ENCODE measurements at places on chromosomes 5 and 9. TPM values are rescaled to one million over a fixed set of nuclear protein-coding genes. Genes with fewer than 3 reads are reported as not detected.

DNA sequence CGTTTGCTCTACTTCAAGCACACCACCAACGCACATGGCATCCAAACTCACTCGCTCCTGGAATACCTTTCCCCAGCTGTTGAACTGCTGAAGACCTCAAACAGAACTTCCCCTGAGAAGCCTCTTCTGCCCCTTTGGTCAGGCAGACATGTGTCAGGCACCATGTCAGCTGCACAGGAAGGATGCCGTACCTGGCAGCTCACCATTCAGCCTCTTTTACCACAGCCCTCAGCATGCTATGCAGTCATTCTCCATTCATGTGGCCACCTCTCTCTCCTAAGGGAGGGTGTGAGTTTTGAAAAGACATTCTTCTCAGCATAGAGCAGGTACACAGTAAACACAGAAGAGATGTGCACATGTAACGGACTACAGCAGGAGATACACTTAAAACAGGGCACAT lies 14.2 kb downstream of the IL4 start:
- H3K36me3 ChIP-seq, result no peaks in the 10 kb centered on the region
- no peak for DNase-seq
- H3K27ac ChIP-seq, result no peak overlapping the region
- no peak overlapping the region for H3K4me3 ChIP-seq

DNA sequence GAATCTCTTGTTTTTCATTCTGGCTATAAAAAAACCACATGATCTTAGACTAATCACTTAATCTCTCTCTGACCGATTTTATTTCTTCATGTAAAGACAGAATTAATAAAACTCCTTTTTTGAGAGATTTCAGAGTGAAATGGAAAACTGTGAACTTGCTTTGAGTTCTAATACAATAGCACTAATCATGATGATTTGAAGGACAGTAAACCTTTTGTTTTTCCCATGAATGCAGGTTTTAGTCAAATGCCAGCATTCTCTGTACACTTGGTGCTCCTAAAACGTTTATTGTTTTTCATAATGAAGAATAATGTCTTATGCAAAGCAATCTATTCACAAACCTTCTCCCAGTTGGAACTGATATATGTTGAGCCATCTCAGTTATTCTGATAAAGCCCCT lies 86.8 kb downstream of the SLC24A2 start:
- no peaks in the 10 kb centered on the region for H3K36me3 ChIP-seq
- no peaks in the 10 kb centered on the region for H3K4me1 ChIP-seq
- H3K4me3 ChIP-seq, result no peak overlapping the region
- no peak for DNase-seq
- no peak overlapping the region for H3K27ac ChIP-seq

DNA sequence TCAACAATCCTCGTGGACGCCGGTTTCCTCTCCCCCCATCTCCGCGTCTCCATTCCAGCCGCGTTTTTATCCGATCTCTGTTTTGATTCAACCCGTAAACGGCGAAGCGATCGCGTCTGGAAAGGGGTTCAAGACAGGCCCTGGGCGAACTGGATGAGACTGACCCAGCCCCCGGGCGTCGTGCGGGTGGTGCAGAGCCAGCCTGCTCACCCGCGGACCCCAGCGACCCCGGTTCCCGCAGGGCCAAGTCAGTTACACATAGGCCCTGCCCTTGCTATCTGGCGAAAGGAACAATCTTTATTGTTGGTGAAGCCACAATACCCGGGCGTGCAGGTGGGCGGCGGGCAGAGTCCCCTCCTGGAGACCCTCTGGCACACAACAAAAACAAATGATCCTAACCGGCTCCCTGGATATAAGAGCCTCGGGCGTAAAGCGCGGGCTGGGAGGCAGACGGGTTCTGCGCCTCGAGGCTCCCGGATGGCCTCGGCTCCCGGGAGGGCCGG lies 1.8 kb downstream of the TLX3 start:
- no peak for DNase-seq
- no peak overlapping the region for H3K27ac ChIP-seq
- H3K4me3 ChIP-seq, result no peak overlapping the region
- no peaks in the 10 kb centered on the region for H3K36me3 ChIP-seq

GRCh38 chr5:146888351-146888978 lies 9.9 kb upstream of the PPP2R2B start:
- H3K27me3 ChIP-seq, result no peaks in the 10 kb centered on the region
- H3K36me3 ChIP-seq, result no peaks in the 10 kb centered on the region
- no peaks in the 10 kb centered on the region for H3K4me1 ChIP-seq
- H3K4me3 ChIP-seq, result no peak overlapping the region
- DNase-seq, result no peak
- no peak overlapping the region for H3K27ac ChIP-seq

DNA sequence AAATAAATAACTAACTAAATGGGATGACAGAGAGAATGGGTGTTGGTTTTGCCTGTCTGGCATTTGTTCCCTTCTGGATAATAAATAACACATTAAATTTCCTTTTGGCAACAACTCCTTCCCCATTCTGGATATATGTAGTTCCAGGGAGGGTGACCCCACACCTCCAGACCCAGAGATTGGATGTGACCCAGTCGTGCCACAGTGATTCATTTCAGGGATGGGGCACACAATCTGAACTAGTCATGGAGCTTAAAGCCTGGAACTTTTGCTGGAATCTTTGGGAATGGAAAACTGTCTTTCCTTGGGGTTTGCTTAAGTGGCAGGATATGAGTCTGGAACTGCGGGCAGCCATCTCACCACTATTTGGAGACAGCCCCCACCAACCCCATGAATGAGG lies 11.3 kb downstream of the KLF9 start:
- DNase-seq, result no peak
- no peaks in the 10 kb centered on the region for H3K27me3 ChIP-seq
- H3K4me1 ChIP-seq, result no peaks in the 10 kb centered on the region
- no peak overlapping the region for H3K4me3 ChIP-seq

DNA sequence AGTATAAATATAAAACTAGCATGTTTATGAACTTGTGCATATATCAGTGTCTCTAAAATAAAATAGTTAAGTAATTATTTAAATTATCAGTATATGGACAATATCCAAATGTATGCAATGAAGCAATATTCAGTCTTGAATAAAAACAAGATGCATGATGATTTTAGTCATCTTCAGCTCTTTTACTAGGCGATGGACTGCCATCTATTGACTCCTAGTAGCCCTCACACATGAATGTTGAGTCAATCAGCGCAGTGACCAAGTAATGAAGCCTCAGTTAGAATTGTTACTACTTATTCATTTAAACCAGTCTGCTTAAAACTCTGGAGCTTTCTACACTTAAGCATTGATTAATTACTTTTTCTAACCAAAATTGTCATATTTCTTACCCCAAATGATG lies 92.9 kb upstream of the GRHPR start:
- no peak overlapping the region for H3K4me3 ChIP-seq
- no peaks in the 10 kb centered on the region for H3K27me3 ChIP-seq
- H3K27ac ChIP-seq, result no peak overlapping the region
- DNase-seq, result no peak
- no peaks in the 10 kb centered on the region for H3K36me3 ChIP-seq

- no peak for DNase-seq
- H3K4me3 ChIP-seq, result no peak overlapping the region
- H3K4me1 ChIP-seq, result peaks cover 18% of the 10 kb centered on the region
- no peak overlapping the region for H3K27ac ChIP-seq
These were observed 2.3 kb downstream of the POMT1 start for GRCh38 chr9:131505012-131505411.

DNA sequence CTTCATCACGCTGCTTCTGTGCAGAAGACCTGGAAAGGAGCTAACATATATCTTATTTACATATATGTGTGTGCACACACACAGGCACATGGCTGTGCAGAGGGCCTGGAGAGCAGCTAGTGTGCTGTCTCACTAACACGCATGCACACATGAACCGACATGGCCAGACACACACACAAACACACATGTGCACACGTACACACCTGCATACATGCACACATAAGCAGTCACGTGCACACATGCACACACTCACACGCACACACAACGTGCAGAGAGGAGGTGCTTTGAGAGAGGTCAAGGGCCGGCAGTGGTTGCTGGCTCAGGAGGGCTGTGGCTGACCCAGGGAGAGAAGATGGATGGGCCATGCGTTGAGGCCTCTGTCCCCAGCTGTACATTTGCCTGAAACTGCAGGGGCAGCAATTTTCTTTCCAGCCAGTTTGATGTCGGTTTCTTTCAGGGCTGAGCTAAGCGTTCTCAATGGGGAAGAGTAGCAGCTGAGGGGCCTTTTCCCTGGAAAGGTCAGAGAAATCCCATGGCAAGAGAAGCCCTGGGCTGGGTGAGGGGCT lies 66.7 kb downstream of the OLFM1 start:
- H3K36me3 ChIP-seq, result no peaks in the 10 kb centered on the region
- peaks cover 6% of the 10 kb centered on the region for H3K27me3 ChIP-seq
- no peak overlapping the region for H3K27ac ChIP-seq
- no peak overlapping the region for H3K4me3 ChIP-seq
- H3K4me1 ChIP-seq, result no peaks in the 10 kb centered on the region
- DNase-seq, result no peak

- H3K36me3 ChIP-seq, result no peaks in the 10 kb centered on the region
- H3K27ac ChIP-seq, result no peak overlapping the region
- no peaks in the 10 kb centered on the region for H3K4me1 ChIP-seq
- H3K4me3 ChIP-seq, result no peak overlapping the region
These were observed 17.6 kb upstream of the CDKN2B start for GRCh38 chr9:22026696-22027095.

DNA sequence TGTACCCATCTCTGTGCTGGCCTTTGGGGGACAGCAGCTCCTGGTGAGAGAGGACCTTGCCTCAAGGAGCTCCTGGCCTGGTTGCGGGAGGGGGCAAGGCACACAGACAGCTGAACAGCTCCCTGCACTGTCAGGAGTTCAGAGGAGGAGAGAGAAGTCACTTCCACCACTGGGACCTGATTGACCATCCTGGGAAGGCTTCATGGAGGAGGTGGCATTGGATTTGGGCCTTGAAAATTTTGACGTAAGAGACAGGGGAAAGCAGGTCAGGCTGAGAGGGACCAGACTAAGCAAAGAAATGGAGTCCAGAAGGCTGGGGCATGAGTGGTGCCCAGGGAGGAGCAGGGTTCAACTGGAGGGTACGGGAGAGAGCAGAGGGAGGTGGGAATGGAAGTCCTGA lies 20.3 kb upstream of the DAB2IP start:
- no peaks in the 10 kb centered on the region for H3K27me3 ChIP-seq
- no peaks in the 10 kb centered on the region for H3K4me1 ChIP-seq
- no peaks in the 10 kb centered on the region for H3K36me3 ChIP-seq
- H3K27ac ChIP-seq, result no peak overlapping the region

GRCh38 chr9:91146391-91147019 lies 215.2 kb downstream of the AUH start:
- DNase-seq, result no peak
- H3K27ac ChIP-seq, result no peak overlapping the region
- H3K4me1 ChIP-seq, result no peaks in the 10 kb centered on the region
- no peaks in the 10 kb centered on the region for H3K36me3 ChIP-seq

DNA sequence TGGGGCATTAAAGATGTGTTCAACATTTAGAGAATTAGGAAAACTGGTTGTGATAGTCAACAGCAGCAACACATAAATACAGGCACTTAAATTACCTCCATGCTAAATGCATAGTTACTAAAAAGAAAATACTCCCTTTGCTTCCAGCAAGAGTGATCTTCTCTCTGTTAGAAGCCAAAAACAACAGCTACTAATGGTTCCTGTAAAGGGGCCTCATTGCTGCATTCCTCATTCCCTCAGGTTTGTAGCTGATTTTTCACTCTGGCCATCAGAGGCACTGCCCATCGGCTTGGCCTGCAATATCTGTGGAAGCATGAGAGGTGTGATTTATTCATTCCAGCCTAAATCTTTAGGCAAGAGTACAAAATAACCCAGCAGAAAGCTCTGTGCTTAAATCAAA lies 466.0 kb upstream of the ADAMTS16 start:
- no peak overlapping the region for H3K27ac ChIP-seq
- H3K4me3 ChIP-seq, result no peak overlapping the region
- H3K27me3 ChIP-seq, result no peaks in the 10 kb centered on the region
- H3K36me3 ChIP-seq, result no peaks in the 10 kb centered on the region
- no peaks in the 10 kb centered on the region for H3K4me1 ChIP-seq

DNA sequence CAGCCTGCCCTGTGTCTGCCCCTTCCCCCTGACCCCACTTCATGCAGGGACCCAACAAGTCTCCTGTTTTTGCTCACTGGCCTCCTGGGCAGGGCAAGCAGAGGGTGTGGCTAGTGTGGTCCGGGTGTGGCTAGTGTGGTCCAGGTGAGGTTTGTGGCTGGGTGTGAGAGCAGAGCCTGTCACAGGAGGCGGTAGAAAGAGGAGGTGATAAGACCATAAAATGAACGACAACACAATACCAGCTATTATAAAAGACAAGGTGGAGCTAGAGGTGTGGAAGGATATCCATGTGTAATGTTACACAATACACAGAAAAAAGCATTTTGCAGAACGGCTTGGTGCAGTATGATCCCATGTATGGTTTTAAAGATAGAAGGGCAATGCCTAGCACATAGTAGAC lies 23.3 kb downstream of the SPRY4 start:
- no peaks in the 10 kb centered on the region for H3K4me1 ChIP-seq
- no peaks in the 10 kb centered on the region for H3K27me3 ChIP-seq
- no peaks in the 10 kb centered on the region for H3K36me3 ChIP-seq
- H3K27ac ChIP-seq, result no peak overlapping the region
- no peak for DNase-seq

DNA sequence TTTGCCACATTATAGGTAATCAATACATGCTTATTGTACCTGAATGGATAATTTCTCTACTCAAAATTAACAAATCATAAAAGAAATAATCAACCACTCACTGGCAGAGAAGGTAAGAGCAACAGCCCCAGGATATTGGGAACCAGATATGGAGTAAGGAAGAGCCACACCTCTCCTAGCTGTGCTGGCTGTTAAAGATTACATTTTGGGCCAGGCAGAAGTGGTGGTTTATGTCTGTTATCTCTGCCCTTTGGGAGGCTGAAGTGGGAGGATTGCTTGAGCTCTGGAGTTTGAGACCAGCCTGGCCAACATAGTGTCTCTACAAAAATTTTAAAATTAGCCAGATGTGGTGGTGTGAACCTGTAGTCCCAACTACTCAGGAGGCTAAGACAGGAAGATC lies 56.4 kb downstream of the BHMT start:
- H3K27me3 ChIP-seq, result no peaks in the 10 kb centered on the region
- H3K36me3 ChIP-seq, result no peaks in the 10 kb centered on the region
- DNase-seq, result no peak
- no peaks in the 10 kb centered on the region for H3K4me1 ChIP-seq
- H3K4me3 ChIP-seq, result no peak overlapping the region

DNA sequence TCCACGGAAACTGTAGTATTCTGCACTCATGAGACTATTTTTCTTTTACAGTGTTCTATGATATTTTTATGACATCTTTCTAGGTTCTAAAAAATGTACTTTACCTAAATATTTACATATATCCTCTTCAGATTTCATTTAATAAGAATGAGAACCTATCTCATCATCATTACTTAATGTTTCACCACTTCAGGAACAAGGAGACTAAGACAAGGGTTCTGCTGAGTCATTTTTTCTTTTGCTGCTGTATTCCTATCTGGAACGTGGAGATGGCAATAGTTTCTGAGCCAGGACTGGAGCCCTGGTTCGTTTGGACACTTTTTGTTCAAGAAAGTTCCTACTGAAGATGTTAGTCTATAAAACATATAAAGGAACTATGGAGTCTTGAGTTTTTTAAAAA lies 258.2 kb upstream of the MAP3K1 start:
- H3K27ac ChIP-seq, result no peak overlapping the region
- no peaks in the 10 kb centered on the region for H3K27me3 ChIP-seq
- no peak overlapping the region for H3K4me3 ChIP-seq
- no peaks in the 10 kb centered on the region for H3K36me3 ChIP-seq
- DNase-seq, result no peak

SLC25A2 gene
- 0.42 TPM for total RNA-seq

GABBR2 gene
- 0.22 TPM for total RNA-seq

PITX1 gene
- total RNA-seq, result 2.7 TPM

MVB12B gene
- total RNA-seq, result 31.8 TPM

INVS gene
- total RNA-seq, result 42.6 TPM

PWWP2A gene
- total RNA-seq, result 64.8 TPM

RNF183 gene
- not detected for total RNA-seq

PRR7 gene
- 11.2 TPM for total RNA-seq

SEMA6A gene
- total RNA-seq, result 18.6 TPM

SAPCD2 gene
- not detected for total RNA-seq

All from tibial nerve (tissue), 4 donors.